ENCODE measurements at places on chromosomes 6 and 20.

DNA sequence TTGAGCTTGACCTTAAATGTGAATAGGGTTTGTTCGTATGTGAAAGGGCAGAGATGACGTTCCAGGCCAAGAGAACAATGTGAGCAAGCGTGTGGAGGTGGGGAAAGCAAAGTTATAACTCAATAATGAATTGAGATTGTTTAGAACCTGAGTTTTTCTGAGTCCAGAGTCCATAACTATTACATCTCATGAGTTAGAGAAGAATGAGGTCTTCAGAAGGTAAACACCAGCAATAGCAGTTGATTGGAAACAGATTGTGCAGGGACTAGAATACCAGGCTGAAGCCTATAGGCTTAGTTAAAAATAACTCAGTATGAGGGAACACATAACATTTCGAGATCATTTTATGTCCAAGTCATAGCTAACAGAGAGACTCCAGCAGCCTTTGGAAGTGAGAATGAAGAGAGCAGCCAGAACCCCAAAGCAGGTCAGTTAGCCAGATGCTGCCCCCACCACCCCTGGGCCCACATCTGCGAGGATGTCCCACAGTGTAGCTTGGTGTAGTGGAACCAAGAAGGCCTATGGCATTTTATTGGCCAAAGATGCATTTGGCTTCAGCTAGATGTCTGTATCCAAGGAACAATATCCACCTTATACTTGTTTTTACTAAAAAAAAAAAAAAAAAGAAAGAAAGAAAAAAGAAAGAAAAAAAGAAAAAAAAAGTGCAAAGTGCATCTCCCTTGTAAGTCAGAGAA lies 121.7 kb downstream of the TNFRSF21 start:
- DNase-seq, result peak; percentile 69

DNA sequence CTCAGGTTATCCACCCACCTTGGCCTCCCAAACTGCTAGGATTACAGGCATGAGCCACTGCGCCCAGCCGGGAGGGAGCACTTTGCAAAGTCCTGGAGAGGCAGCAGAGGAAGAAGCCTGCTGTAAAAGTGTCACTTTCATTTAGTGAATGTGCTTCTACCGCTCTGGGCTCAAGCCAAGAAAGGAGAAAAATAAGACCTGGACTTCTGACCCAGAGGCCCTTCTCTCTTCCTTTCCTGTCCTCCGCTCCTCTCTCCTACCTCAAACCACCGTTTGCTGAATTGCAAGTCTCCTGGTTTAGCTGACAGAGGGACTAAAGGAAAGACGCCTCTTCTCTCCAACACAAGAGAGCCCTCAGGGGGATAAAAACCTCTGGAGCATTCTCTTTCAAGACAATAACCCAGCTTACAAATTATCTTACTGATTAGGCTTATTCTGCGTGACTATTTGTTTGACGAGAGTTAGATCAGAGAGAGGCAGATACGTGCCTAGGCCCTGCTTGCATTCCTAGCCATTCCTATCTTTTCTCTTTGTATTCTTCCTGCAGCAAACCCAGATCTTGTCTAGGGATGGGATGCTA lies 84.2 kb upstream of the SLC22A23 start:
- no peak for DNase-seq

- no peak for DNase-seq
These were observed 10.3 kb downstream of the KHDC1 start for GRCh38 chr6:73252703-73253102.

DNA sequence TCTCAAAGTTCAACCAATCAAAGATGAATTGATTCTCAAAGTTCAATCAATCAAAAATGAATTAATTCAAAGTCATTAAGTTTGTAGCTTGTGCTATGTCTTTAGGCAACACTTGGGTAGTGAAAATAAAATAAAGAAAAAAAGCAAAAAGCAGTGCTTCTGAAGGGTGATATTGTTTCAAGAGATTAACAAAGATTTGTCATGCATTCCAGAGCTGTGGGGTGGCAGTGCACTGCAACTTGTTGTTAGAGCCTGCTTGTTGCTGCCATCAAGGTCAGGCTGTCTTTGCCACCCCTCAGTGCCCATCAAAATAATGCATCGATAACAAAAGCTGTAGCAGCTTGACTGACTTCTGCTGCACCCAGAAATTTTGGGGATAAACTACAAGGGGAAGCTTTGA lies 128.6 kb downstream of the RNF144B start:
- no peak for DNase-seq

DNA sequence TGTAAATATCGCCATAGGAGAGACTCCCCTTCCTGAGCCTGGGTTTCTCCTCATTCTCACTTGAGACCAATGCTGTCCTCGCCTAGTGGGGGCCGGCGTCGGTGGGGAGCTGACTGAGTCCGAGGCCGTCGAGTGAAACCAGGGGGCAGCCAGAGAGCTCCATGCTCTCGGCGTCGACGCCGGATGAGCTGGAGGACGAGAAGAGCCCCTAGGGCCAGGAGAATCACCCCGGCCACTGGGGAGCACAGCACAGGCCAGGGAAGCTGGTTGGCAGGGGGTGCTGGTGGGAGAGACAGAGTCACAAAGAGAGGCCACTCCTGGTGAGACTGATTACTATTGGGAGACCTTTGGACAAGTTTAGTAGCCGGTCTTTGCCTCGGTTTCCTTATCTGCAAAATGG lies 6.4 kb upstream of the GPSM3 start:
- no peak for DNase-seq

GRCh38 chr6:82283771-82284410 lies 36.3 kb upstream of the IBTK start:
- no peak for DNase-seq

- no peak for DNase-seq
These were observed 300.2 kb downstream of the UTRN start for GRCh38 chr6:144585217-144585814.

DNA sequence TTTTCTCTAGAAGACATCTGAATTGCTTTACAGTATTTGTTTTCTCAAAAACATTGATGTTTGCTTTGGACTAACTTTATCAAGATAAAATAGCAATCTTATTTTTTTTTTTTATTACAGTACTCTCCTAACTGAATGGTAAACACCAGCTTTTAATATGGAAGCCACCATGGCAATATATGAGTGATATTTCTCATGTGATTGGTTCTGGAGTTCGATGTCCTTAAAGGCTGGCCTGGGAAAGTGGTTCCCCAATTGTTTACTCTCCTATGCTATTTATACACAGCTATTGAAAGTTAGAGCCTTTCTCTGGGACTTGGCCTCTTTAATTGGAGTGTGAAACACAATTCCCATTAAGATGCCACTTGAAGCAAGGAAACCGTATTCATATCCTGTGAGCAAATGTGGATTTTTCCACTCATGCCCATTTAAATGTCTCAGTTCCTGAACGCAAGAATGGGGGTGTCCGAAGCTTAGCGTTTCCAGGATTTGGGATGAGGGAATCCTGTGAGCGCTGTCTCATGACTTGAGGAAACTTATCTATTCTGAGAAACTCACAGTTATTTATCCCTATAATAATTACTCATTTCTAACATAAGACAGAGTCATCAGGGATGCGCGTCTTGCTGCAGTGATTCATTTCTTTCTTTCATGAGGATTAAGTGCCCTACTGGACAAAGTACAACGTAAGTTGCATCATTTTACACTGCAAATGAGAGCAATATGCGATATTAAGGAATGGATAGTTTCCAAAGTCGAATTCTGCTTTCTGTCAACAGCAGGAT lies 143.3 kb upstream of the PREP start:
- peak; percentile 70 for DNase-seq

GRCh38 chr20:31760519-31761240 lies 21.6 kb downstream of the TPX2 start:
- no peak for DNase-seq

- DNase-seq, result no peak
These were observed 70.8 kb downstream of the TFAP2B start for GRCh38 chr6:50889497-50889896.

- peak; percentile 3 for DNase-seq
These were observed 161.0 kb downstream of the ASCC3 start for GRCh38 chr6:100719883-100720682.
